IPS DF 19.7 (cell line): ENCODE measurements at places on chromosomes 7 and 10.

- DNase-seq = no peak
These were observed 6.7 kb upstream of the GIMAP4 start for GRCh38 chr7:150560486-150560885.

- no peak for DNase-seq
These were observed 131.7 kb upstream of the CHST15 start for GRCh38 chr10:124225029-124225466.

GRCh38 chr10:97868134-97868685, 18.6 kb downstream of the GOLGA7B start:
- no peak for DNase-seq

DNA sequence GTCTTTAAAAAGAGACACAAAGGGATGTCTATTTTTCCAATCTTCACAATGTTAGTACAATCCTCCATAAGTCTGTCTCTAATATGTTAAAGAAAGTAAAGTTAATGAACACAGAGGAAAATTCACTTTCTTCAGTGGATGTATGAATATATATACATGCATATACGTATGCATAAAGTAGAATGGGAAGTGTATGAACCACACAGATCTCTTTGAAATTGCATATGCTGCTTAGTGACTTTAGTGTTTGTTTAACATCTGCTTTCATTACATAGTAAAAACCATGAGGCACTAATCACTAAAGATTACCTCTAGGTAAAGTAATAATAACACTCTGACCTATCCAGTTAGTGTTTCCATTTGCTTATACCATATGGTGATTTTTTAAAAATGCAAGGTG, 451.2 kb downstream of the SEMA3D start:
- DNase-seq = no peak

- DNase-seq = no peak
These were observed 31.5 kb downstream of the FGFR2 start for GRCh38 chr10:121566755-121567154.

GRCh38 chr7:82080254-82080927, 310.5 kb upstream of the HGF start:
- no peak for DNase-seq

DNA sequence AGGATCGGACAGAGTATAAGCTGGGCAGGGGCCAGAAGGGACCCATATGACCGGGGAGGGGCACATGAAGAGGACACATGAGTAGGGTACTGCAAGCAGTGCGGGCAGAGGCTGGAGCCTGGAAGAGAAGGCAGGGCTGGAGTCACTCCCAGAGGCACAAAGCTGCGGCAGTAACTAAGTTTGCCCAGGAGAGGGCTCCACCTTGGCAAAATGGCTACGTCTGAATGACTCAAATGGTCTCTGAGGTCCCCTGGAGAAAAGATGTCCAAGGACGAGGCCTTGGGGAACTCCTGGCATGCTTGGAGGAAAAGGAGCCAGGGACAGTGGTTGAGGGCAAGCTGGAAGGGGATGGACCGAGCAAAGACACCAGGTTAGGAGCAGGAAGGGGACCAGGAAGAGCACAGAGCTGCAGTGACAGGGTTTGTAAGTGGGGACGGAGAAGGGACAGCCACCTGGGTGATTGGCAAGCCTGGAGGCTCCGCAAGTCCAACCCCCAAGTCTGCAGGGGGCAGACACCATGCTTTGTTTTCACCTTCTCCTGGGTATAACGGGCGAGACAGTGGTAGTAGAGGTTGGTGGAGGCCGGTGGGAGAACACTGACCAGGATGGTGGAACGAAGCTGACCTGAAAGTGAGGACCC, 43.1 kb upstream of the LBX1 start:
- no peak for DNase-seq

DNA sequence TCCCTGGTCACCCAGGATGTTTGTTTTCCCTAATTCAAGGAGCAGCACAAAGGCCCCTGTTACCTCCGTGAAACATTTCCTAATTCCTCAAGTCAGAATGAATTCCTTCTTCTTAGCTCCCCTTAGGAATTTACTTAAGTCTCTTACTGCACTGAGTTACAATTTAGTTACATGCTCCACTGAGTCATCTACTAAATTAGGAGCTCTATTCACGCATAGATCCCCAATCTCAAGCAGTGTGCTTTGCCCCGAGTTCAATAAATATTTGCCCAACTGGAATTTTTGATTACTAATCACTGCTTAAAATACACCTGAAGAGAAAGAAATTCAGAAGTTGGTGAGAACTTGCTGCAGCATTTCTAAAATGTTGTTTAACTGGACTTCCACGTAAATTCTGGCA, 329.4 kb upstream of the MYO3A start:
- no peak for DNase-seq

DNA sequence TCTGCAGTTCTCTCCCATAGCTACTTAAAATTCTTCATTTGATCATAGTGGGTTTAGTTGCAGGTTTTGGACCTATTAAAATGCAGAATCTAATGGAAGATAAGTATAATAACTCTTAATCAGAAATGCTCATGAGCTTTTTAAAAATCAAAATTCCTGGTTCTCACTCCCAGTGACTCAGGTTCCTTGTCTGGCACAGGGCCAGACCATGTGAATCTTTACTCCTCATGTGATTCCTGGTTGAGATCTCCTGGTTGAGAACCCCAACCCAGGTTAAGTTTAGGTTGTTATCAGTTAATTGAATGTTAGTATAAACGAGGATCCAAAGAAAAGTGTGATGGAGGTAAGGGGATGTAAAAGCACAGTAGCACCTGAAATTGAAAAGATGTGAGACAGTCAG, 17.5 kb upstream of the TRUB1 start:
- no peak for DNase-seq

DNA sequence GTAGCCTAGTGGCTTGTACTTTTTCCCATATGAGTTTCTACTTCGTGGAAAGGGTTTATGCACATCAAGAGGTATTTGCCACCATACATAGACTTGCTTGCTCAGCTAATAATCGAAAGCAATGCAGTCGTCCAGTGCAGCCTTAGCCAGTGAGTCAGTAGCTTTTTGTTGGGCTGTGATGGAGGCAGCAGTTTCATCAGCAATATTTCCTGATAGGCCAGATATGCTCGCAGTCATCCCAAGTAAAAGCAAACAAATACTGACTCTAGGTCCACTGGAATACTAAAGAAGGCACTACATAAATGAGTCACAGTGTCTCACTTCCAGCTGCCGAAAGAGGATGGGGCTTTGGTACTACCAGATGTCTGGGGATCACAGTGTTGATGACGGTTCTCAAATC, 2.1 kb upstream of the BNIP3 start:
- DNase-seq = no peak

DNA sequence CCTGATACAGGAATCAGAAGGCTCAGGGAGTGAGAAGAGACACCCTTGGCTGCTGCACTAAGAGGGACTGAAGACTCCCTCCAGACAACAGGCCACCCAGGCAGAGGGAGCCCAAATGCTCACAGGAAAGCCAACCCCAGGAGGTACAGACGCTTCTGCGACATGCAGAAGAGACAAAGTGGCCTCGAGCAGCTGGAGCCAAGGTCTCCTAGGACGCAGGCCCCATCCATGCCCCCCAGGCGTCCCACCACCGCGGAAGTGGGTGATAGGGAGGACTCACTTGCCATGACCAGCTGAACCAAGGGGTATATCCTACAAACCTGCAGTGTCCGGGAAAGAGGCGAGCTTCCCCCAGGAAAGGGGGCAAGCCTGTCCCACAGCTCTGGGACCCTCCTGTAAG, 56.9 kb downstream of the CTBP2 start:
- no peak for DNase-seq

GRCh38 chr10:84356928-84357327, 28.5 kb downstream of the CCSER2 start:
- DNase-seq = no peak

GRCh38 chr10:3785851-3786271, 852 bp upstream of the KLF6 start:
- no peak for DNase-seq

- DNase-seq = no peak
These were observed at the start of gene COBL for GRCh38 chr7:51316666-51317581. Gene COBL (minus strand): TSS chr7:51316809. CDS start chr7:51316633, 176 bp downstream.

DNA sequence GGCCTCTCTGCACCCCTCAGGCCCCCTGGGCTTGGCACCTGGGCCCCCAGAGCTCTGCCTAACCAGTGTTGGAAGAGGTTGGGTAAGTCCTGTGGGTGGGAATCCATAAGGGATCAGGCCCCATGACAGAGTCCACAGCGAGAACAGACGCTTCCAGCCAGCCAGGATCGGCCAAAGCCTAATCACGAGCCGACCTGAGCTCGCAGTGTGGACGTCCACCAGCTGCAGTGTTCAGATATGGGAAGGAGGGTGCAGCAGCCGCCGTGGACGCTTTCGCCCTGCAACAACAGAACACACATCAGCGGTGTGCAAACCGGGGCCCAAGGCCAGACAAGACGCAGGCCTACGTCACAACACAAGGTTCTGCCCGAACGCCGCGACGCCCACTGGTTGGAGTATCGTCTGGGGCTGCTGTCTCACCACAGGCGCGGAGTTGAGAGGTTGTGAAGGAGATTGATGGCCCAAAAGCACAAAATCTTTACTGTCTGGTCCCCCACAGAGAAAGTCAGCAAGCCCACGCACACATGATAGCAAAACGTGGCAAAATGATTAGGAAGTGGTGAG, 102.1 kb downstream of the FOXL3 start:
- DNase-seq = no peak

GRCh38 chr7:31476073-31476745, 37.7 kb upstream of the ITPRID1 start:
- no peak for DNase-seq

GRCh38 chr7:106493041-106493731, 167.8 kb downstream of the CCDC71L start:
- DNase-seq = no peak

- no peak for DNase-seq
These were observed 84.1 kb upstream of the ZNF479 start for GRCh38 chr7:57216340-57216739.

GRCh38 chr10:80598084-80598798, 60.5 kb downstream of the SH2D4B start:
- DNase-seq = no peak

GRCh38 chr7:1428941-1429501, 30.2 kb downstream of the MICALL2 start:
- DNase-seq = no peak

DNA sequence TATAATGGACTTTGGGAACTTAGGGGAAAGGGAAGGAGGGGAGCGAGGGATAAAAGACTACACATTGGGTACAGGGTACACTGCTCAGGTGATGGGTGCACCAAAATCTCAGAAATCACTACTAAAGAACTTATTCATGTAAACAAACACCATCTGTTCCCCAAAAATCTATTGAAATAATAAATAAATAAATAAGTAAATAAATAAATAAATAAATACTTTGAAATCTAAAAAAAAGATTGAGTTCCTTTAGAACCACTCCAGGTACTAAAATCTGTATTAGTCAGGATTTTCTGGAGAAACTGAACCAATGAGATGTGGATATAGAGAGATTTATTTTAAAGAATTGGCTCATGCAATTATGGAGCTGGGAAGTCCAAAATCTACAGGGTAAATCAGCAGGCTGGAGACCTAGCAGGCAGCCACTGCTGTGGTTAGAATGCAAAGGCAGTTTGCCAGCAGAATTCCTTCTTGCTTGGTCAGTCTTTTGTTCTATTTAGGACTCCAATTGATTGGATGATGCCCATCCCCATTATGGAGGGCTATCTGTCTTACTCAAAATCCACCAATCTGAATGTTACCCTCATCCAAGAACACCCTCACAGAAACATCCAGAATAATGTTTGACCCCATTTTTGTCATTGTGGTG, 8.9 kb downstream of the IGFBP1 start:
- DNase-seq = no peak

GRCh38 chr7:36686499-36686898, 37.8 kb downstream of the AOAH start:
- DNase-seq = no peak

DNA sequence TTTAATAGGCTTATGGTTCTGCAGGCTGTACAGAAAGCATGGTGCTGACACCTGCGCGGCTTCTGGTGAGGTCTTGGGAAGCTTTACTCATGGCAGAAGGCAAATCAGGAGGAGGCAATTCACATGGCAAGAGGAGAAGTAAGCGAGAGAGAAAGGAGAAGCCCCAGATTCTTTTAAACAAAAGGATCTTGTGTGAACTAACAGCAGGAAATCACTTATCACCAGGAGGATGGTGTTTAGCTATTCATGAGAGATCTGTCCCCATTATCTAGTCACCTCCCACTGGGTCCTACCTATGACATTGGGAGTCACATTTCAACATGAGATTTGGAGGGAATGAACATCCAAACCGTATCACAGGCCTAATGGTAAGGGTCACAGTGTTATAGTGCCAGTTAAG, 678.0 kb upstream of the KCND2 start:
- DNase-seq = peak; percentile 78

GRCh38 chr10:15985690-15986089, 125.4 kb upstream of the MINDY3 start:
- DNase-seq = no peak

DNA sequence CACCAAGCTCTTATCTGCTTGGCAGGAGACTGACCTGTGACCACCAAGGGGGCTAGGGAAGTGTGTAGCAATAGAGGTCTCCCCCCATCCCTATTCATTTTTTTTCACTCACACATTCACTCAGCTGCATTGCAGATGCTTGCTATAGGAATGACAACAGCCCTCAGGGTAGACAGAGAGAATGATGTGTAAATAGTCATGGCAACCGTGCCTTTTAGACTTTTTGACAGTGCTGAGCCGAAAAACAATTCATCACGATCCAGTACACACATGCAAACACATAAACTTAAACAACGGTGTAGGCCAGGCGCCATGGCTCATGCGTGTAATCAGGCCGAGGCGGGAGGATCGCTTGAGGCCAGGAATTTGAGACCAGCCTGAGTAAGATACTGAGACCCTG, 7.6 kb upstream of the ELN start:
- no peak for DNase-seq

- DNase-seq = no peak
These were observed 42.4 kb upstream of the GDF10 start for GRCh38 chr10:47257396-47258120.

DNA sequence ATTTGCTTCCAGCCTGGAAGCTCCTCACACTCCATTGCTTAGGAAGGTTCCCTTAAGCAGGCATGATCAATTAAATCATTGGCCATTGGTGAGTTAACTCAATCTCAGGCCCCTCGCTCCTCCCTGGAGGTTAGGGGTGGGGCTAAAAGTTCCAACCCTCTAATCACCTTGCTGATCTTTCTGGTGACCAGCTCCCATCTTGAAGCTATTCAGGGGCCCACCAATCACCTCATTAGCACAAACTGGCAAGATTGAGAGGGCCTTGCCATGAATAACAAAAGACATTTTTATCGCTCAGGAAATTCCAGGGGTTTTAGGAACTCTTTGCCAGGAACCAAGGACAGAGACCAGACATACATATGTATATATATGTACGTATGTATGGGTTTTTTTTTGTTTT, 58.4 kb downstream of the AGK start:
- DNase-seq = peak; percentile 75

DNA sequence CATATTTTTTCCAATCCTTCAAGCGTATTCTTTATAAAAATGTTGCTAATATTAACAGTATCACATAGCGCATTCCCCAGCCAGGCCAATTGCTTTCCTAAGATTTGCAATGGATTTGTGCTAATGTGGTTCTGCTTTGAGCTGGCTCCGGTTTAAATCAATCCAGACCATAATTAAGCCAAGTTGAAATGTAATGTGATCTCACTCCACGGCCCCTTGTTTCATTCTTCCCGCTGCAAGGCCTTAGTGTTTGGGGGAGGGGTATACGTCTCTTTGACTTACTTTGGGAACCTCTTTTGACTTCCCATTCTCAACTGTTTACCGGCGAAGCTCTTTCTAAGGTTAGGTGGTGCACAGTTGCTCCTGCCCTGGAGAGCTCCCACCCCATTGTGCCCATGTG, 86.4 kb downstream of the PRPF18 start:
- peak; percentile 25 for DNase-seq
